ENCODE measurements at places on chromosomes 12 and 14. TPM values are rescaled to one million over a fixed set of nuclear protein-coding genes. Genes with fewer than 3 reads are reported as not detected.

Gene NID2
- total RNA-seq: 62.4 TPM

Gene ACVRL1
- total RNA-seq: 263 TPM

Gene KRT72
- total RNA-seq: not detected

Gene RASSF9
- 6.1 TPM for total RNA-seq

Gene IKZF4
- 0.22 TPM for total RNA-seq

Gene CNTN1
- total RNA-seq: not detected

Gene CYP27B1
- 0.26 TPM for total RNA-seq

Gene CLEC4D
- not detected for total RNA-seq

Gene TOMM20L
- total RNA-seq: not detected

Gene LMBR1L
- total RNA-seq: 82.4 TPM

Gene CD27
- total RNA-seq: not detected

Gene LRRC10
- total RNA-seq: not detected

Gene LRRC9
- not detected for total RNA-seq

Gene SLC6A12
- 0.26 TPM for total RNA-seq

Gene CACNA2D4
- total RNA-seq: 0.60 TPM

Gene RTL1
- not detected for total RNA-seq

Gene DPF3
- total RNA-seq: 0.54 TPM
